ENCODE measurements at places on chromosomes 1 and 21. TPM values are rescaled to one million over a fixed set of nuclear protein-coding genes. Genes with fewer than 3 reads are reported as not detected.

The C1orf74 gene
- total RNA-seq = 3.7 TPM

The LENEP gene
- total RNA-seq = 1.0 TPM

The PGBD5 gene
- 3.2 TPM for total RNA-seq

The KIF21B gene
- 0.33 TPM for total RNA-seq

The CRYAA gene
- total RNA-seq = not detected

Data from melanocyte of skin (primary cell).